ENCODE measurements at places on chromosomes 7 and 10. TPM values are rescaled to one million over a fixed set of nuclear protein-coding genes. Genes with fewer than 3 reads are reported as not detected.

Gene LIPN
- not detected for total RNA-seq

Gene GJD4
- total RNA-seq, result not detected

Gene SLC26A5
- total RNA-seq, result not detected

GRCh38 chr10:124318076-124318475 is 100.6 kb downstream of the OAT start:
- DNase-seq, result no peak
- no peaks in the 10 kb centered on the region for H3K4me1 ChIP-seq
- H3K4me3 ChIP-seq, result no peak overlapping the region
- peaks cover 8% of the 10 kb centered on the region for H3K27me3 ChIP-seq
- H3K36me3 ChIP-seq, result no peaks in the 10 kb centered on the region
- H3K27ac ChIP-seq, result no peak overlapping the region

DNA sequence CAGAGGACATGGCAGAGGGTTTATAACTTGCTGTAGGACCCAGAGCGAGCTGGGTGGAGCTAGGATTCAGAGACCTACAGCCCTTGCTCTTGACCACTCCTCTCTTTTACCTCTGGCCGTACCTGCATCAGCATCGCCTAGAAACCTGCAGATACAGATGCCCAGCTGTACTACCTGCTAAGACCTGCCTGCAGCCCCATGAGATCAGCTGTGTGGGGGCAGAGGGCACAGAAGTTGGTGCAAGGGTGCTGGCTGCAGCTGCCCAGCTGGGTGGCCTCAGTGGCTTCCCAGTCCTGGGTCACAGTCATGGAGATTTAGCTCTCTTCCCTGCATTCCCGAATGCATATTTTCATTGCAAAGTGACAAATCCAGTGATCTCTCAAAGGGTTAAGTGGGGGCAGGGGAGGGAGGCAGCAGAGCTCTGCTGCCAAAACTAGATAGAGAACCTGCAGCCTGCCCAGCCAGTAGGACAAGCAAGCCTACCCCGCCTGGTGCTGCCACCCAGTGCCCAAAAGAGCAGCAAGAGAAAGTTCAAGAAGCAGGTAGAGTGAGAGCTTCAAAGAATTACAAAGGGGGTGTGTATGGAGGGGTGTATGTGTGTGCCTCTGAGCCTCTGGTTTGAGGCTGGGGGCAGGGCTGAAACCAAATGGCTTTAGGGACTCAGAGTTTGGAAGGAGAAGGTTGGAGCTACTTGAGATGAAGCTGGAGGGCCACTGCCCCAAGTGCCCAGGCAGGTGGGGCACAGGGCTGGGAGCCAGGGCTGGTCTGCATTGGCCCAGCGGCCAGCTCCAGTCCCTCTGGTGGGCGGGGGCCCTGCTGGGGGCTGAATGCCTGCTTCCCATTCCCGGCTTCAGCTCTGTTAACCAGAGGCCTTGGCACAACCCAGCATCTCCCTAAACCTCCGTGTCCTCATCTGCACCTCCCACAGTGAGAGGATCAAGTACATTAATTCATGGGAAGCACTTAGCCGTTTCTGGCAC is 6.9 kb downstream of the FAM241B start:
- no peak overlapping the region for H3K4me3 ChIP-seq
- DNase-seq, result no peak
- no peak overlapping the region for H3K27ac ChIP-seq
- peaks cover 6% of the 10 kb centered on the region for H3K36me3 ChIP-seq
- no peaks in the 10 kb centered on the region for H3K4me1 ChIP-seq
- H3K27me3 ChIP-seq, result peaks cover 20% of the 10 kb centered on the region

DNA sequence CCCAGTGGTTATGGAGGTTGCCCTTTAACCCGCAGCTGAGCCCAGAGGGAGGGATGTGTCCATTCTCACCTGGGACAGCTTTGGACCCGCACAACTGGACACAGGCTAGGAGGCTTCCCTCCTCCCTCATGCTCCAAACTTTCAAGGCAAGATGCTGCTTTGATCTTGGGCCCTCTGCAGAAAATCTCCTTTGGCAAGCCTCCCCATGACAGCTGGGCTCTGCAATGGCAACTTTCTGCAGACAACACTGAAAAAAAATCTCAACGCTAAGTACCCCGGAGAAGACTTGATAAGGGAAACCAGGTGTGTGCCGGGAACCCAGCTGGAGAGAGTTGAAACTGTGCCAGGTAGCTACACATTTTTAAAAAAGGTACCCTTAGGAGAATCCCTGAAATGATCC is 610.1 kb downstream of the LRMDA start:
- peaks cover under 1% of the 10 kb centered on the region for H3K4me1 ChIP-seq
- DNase-seq, result no peak
- H3K36me3 ChIP-seq, result peaks cover 6% of the 10 kb centered on the region
- H3K27ac ChIP-seq, result no peak overlapping the region
- H3K27me3 ChIP-seq, result peaks cover 26% of the 10 kb centered on the region

DNA sequence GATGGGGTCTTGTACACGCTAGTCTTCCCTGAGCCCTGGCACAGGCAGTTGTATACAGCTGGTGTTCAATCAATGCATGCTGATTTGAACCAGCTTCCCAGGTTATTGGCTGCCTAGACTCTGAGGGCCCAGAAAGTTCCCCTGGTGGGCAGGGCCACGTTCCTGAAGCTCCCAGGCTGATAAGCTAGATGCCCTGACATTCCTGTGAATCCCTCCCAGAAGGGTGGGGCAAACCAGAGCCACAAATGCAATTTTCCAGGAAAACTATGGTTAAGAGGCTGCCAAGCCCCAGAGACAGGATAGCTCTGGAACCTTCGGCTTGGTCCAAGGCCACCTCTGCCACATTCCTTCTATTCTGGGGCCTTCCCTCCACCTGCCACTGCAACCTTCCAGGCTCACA is 78.2 kb downstream of the FAM53B start:
- peaks cover 20% of the 10 kb centered on the region for H3K4me1 ChIP-seq
- H3K27ac ChIP-seq, result no peak overlapping the region
- H3K36me3 ChIP-seq, result no peaks in the 10 kb centered on the region
- no peak overlapping the region for H3K4me3 ChIP-seq
- no peaks in the 10 kb centered on the region for H3K27me3 ChIP-seq
- DNase-seq, result no peak
